ENCODE measurements at places on chromosomes 3 and 15. TPM values are rescaled to one million over a fixed set of nuclear protein-coding genes. Genes with fewer than 3 reads are reported as not detected.

Gene MAN2A2
- total RNA-seq = 98.1 TPM

Gene ZNF619
- 7.4 TPM for total RNA-seq

DNA sequence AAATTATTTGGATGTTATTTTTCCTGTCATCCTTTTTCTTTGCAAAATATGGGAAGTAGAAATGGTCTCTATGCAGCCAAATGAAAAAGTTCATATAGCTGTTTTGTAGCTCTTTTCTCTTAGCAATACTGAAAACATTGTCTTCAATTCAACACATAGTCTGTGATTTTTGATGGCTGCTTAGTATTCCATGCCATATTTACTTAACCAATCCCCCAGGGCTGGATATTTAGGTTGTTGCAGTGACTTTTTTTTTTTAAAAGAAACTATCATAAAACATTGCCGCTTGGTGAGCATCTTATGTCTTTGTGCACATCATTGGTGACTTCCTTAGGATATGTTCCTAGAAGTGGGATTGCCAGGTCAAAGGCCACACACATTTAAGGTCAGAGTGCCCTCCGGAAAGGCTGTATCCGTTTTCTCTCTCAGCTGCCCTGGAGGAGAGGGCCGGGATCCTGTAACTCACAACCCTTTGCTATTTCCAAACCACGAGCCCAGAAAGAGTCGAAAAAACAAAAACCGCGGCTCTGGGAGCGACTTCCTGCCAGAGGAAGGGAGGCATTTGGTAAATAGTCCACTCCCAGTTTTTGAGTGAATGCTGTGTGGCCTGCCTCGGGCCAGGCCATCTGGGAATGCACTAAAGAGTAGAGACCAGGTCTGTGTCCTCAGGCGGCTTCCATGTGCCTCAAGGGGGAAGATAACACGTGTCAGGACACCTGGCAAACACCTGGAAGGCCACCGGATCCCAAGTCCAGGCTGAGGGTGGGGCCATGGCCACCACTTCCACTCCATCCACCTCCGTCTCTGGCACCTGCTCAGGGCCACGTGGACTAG is 41.9 kb downstream of the SMAD6 start:
- DNase-seq = no peak

DNA sequence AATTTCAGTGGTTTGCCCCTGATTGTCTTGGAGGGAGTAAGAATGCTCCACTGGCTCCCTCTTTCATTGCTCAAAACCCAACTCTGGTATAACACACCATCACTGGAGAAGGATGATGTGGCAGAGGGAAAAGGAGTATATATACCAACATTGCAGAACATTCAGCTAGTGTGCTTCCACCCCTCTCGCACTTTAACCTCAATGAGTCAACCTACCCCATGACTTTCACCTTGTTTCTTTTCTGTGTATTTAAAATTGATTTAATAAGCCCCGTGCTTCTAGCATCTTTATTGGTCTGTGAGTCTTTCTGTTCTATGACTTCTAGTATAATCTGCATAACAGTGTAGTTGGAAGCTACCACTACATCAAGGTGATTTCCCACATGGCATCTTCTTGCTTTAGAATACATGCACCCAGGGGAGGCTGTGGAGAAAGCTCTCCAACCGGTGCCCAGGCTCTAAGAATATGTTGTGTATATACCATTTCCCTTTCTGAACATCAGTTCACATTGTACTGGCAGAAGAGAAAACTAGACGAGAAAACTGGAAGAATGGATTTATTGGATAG is 595.1 kb upstream of the TGFBR2 start:
- no peak for DNase-seq
